ENCODE measurements at places on chromosomes 5 and 9.
A peak's percentile ranks its signal among the peaks of the same experiment; 100 is the strongest.

GRCh38 chr9:38211002-38211401, 142.0 kb upstream of the SHB start:
- no peak for DNase-seq

DNA sequence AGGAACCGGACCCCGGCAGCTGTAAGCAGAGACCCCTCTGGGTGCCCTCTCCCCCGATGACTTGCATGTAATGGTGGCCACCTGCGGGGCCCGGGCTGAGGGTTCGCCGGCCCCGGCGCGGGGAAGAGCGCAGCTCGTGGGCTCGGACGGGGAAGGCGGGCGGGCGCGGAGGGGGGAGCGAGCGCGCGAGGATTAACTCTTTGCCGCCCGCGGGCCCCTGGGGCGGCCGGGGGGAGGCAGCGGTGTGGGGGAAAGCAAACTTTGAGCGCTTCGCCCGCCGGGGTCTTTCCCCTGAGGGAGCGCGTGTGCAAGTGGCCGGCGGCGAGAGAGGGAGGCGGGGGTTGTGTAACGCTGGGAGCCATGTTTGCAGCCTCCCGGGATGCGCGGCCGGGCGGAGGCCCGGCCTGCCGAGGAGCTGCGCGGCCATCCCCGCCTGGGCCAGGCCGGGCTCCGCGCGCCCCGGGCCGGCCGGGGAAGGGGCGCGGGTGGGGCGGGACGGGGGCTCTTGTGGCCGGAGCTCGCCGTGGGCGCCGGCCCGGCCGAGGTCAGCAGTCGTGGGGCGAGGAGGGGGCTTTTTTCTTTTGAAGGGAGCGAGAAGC, 547 bp downstream of the ANP32B start:
- no peak for DNase-seq

GRCh38 chr5:61949054-61949678, 356.8 kb upstream of the KIF2A start:
- DNase-seq, result no peak

DNA sequence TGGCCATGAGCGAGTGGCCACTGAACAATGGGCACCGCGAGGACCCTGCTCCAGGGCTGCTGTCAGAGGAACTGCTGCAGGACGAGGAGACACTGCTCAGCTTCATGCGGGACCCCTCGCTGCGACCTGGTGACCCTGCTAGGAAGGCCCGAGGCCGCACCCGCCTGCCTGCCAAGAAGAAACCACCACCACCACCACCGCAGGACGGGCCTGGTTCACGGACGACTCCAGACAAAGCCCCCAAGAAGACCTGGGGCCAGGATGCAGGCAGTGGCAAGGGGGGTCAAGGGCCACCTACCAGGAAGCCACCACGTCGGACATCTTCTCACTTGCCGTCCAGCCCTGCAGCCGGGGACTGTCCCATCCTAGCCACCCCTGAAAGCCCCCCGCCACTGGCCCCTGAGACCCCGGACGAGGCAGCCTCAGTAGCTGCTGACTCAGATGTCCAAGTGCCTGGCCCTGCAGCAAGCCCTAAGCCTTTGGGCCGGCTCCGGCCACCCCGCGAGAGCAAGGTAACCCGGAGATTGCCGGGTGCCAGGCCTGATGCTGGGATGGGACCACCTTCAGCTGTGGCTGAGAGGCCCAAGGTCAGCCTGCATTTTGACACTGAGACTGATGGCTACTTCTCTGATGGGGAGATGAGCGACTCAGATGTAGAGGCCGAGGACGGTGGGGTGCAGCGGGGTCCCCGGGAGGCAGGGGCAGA, 53.3 kb downstream of the JADE2 start:
- DNase-seq, result no peak

DNA sequence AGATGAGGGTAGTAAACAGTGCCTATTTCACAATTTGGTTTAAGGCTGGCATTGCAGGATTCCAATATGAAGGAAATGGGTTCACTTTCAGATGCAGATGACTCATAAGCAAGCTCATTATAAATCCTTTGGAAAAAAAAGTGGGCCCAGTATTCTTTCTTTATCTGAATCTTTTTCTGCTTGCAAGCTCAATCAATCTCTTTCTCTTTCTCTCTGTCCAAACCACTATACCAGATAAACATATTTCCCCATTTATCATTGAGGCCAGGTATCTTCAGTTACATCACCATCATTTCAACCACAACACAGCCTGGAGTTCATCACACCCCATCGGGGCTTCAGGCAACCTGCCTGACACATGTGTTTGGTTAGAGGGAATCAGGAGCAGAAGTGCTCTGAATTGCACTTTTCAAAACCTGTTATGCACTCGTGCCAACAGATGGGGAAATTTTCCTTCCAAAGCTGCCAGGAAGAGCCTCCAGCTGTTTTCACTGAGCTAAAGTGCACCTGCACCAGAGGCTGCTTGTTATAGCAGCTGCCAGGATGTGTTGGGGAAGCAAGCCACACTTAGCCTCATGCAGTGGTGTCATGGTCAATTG, 30.0 kb upstream of the MAMDC2 start:
- no peak for DNase-seq

GRCh38 chr9:121860213-121860612, 208.8 kb downstream of the DAB2IP start:
- no peak for DNase-seq

DNA sequence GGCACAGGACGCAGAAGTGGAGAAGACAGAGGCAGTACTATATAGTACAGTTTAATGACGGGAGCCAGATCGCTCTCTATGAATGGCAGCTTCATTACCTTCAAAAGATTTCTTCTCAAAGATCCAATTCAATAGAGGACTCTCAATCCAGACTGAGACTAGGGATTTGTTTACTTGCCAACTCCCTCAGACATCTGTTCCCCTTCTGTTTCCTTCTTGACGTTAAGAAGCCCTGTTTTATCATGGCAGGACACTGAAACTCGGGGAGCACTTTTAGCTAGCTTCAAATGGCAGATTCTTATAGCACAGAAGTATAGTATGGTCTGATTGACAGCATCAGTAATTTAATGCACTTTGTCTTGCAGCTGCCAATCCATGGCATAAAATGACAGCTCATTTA, 747.3 kb upstream of the C9orf72 start:
- no peak for DNase-seq

GRCh38 chr5:160961038-160961437, 109.0 kb upstream of the ATP10B start:
- no peak for DNase-seq

GRCh38 chr5:123156577-123157296, 67.7 kb downstream of the PRDM6 start:
- no peak for DNase-seq

- DNase-seq, result no peak
Measured at GRCh38 chr5:109485030-109485429, 75.3 kb upstream of the PJA2 start.

- no peak for DNase-seq
Measured at GRCh38 chr5:115766608-115767007, 49.9 kb downstream of the CDO1 start.

DNA sequence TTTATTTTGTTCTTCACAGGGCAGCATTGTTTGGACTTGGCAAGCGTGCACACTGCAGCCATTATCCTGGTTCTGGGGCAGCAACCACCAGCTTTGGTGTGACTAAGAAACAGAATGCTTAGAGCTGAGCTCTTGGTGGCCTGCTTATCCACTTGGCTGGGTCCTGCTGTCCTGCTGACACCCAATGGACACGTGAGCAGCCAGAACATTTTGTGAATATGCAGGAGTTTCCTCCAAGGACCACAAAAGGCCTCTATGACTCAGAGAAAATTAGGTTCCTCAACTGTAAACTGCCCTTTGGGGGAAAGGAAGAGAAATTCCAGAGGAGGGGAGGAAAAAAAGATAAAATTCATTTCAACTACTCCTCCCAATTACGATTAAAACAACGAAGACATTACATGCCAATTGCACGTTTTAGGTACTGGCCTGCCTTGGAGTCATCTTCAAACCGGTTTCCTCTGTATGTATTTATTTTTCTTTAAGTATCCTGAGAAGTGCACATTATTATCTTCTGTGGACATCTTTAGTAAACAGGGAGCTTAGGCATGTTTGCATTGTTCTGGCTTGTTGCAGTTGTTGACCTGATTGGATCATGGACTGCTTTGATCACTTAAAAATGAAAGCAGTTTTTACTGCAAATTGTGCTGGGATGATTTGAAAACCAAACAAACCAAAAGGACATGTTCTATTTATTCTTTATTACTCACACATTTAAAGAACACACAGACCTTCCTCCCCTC, 82.3 kb upstream of the TLE4 start:
- peak; percentile 6 for DNase-seq

DNA sequence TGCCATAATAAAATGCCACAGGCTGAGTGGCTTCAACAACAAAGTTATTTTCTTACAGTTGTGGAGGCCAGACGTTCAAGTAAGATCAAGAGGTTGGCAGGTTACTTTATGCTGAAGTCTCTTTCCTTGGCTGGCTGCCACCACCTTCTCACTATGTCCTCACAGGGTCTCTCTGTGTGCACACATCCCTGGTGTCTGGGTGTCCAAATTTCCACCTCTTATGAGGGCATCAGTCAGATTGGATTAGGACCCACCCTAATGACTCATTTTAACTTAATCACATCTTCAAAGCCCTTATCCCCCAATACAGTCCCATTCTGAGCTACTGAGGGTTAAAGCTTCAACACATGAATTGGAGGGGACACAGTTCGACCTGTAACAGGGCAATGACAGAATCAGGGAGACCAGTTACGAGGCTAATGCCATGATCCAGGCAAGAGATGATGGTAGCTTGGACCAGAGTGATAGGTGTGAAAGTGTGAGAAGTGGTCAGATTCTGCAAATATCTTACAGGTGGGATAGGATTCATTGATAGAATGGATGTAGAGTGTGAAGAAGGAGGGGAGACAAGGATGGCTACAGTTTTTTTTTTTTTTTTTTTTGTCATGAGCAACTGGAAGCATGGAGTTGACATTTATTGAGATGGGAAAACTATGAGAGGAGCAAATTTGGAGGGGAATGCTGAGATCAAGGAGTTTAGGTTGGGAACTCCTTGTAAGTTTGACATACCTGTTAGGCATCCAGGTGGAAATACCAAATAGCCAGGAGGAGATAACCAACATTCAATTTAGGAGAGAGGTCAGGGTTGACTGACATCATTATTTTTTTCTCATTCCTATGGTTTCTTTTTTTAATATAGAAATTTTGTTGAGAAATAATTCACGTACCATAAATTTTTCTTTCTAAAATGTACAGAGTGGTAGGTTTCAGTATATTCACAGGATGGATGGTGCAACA, 39.6 kb upstream of the FGF1 start:
- DNase-seq, result no peak

DNA sequence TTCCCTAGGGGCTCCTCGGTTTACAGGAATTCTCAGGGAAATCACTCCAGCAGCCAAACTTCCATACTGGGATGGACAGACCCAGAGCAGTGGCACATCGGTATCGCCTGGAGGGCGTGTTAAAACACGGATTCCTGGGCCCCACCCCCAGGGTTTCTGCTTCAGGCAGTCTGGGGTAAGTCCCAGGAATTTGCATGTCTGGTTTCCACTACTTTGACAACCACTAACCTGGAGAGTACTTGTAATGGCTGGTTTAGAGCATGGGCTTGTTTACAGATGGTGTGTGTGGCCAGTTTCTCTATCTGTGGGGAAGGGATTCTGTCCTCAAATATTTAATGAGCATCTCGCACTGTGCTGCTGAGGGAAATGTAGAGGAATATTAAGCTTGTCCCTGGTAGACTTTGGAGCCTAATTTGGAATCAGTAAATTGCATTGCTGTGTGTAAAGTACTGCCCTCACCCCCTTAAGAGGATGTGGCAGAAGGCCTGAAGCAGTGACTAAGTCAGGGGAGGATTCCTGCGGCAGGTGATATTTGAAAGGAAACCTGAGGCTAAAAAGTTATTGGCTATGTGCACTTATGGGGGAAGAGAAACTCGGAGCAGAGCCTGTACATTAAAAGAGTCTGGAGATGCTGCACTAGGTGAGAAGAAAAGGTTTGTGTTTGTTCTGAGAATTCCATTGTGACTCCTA, 18.6 kb upstream of the TJP2 start:
- no peak for DNase-seq

DNA sequence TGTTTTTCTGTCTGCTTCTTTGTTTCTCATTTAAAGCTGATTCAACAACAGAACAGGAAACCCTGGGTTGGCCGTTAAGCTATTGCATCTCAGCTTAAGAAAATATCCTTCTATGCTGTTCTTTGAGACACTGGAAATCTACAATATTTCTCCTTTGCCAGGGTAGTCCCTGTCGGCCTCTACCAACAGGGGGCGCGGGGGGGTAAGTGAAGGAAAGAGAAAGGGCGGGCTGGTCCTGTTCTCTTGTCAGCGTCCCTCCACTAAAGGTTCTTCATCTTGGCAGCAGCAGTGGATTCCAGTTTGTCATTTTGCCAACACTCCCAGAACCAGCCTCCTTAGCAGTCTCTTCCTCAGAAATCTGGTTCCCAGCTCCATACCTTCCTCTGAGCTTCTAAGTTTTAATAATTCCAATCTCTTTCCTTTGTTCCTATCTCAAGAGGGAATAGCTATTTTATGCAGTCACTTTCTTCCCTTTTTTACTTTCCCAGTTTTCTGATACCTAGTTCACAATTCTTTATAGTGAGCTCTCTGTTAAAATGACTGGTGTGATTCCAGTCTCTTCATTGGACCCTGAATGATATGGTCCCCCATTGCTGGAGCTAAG, 222.3 kb downstream of the GLIS3 start:
- DNase-seq, result peak; percentile 2

GRCh38 chr5:33828626-33829308, 63.0 kb downstream of the ADAMTS12 start:
- no peak for DNase-seq

- no peak for DNase-seq
Measured at GRCh38 chr5:80662108-80662507, 7.3 kb upstream of the DHFR start.

DNA sequence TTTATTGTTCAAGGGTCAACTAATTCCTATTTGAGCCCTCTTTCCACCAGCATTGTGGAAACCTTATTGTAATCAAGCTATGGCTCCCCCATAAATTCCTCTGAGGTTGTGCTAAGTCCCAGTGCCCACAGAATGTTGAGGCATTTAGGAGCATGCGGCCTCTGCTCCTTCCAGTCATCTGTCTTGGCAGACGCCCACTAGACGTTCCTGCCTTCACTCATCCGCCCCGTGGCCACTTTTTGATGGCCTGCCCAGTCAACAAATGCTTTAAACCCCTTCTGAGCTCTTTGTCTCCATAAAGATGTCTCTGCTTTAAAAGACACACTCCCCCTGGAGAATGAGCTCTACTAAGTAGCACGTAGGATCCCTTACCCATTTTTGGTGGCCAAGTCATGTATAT, 104.7 kb downstream of the GAS1 start:
- DNase-seq, result no peak
